ENCODE measurements at places on chromosomes 3 and 15.
A peak's percentile ranks its signal among the peaks of the same experiment; 100 is the strongest.

DNA sequence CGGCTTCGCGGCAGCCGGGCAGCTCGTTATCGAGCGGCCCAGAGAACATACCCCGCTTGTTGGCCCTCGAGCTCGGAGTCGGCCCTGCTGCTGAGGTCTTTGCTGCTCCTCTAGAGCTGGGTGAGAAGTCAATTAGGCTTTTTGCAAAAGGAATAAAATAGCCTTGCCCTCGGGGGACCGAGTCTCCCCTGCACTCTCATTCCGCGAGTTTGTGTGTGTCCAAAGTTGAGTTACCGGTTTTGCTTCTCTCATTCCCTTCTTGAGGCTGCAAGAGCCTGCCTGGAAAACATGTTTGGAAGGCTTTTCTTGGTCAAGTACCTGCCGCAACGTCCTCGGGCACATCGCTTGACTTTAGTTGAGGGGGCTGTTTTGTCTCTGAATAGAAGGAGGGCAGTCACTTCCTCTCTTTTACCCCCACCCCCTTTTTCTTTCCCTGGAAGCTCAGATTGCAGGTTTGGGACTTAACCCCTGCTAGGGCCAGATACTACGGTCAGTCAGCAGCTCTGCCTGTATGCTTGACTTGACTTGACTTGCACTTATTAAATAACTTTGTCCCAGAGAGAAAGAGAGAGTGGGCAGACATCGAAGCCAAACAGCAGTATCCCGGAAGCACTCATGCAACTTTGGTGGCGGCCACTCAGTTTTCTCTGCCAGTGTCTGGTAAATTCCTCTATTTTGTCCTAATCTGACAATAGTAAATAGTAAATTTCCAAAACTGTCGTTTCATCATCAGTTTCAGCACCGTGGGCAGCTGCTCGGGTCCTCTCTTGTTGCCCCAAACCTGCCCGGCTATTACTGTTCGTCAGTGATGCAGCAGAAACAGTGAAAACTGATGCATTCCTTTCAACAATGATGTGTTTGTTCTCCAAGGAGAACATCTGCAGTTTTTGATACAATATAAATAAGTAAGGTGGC is 609 bp downstream of the RNF13 start:
- DNase-seq: peak; percentile 31

DNA sequence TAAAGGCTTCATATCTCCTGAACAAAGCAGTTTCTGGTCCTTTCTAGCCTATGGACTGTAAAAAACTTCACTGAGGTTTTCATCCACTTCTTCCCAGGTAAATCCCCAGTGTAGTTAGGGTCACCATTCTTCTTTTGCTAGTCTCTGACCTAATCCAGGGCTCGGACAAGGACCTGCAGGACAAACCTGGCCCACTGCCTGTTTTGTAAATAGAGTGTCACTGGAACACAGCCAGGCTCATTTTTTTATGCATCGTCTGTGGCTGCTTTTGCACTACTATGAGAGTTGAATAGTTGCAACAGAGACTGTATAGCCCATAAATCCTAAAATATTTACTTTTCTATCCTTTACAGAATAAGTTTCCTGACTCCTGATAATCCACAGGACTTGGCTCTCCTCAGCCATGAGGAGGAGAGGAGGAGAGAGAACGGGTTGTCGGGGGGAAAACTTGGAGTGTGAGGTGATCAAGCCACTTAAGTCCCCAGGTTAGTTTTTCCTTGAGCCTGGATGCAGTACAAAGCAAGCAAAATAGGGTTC is 29.0 kb downstream of the CCR3 start:
- DNase-seq: no peak

DNA sequence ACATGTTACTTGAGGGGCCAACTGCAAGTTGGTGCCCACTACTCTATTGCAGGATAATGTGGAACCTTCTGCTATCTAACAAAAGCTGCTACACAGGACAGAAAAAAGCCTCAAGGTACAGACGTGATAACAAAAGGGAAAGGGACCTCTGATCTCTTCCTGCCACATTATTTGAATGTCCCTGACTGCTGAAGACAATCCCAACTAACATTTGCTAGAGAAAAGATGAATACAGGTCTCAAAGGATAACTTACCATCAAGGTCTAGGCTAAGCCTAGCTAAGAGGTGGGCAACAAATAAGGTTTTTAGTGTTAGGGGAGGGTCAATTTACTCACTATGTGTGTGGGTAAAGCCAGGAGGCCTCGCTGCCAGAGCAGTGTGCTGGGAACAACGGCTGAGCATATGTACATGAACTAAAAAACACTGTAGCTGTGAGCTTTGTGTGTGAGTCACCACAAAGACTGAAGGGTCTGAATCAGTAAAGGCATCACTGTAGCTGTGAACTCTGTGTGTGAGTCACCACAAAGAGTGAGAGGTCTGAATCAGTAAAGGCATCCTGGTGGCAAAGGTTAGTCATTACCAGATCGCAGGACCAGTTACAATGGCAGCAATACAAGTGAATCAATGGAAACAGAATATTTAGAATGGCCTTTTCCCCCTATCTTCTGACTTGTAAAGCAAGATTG is 111.7 kb downstream of the LMLN start:
- no peak for DNase-seq

GRCh38 chr3:46500656-46501635 is 3.2 kb downstream of the RTP3 start:
- DNase-seq: no peak

- DNase-seq: no peak
Observed at GRCh38 chr3:124876401-124876878, 10.7 kb downstream of the ITGB5 start.

DNA sequence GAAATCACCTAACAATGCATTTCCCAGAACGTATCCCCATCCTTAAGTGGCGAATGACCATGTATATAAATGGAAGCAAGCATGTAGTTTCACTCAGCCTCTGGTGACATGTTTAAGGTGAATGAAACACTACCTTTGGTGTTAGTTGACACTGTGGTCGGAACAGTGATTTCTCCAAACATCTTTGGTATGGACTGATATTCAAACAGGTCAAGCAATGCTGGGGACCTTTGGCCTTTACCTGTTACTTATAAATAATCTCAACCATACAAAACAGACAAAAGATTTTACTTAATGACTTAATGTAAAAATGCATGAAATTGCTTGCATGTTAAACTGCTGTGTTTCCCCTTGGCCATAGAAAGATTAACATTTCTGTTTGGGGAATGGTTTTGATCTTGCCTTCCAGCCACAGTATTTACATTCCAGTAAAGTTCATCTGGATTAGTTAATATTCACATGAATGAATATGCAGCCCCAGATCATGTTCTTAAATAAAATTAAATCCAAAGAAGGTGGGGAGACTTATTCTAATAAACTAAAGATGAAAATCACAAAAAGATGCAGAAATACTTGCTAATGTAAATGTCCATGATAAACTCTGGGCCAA is 74.4 kb upstream of the HES1 start:
- DNase-seq: no peak

Data from kidney (tissue), 22 donors.